ENCODE measurements at places on chromosomes 12 and 14.

GRCh38 chr14:24171422-24172260 lies at the start of gene REC8:
Gene REC8 (plus strand): TSS chr14:24172080. CDS start chr14:24172553, 473 bp downstream.
- no peak for DNase-seq

DNA sequence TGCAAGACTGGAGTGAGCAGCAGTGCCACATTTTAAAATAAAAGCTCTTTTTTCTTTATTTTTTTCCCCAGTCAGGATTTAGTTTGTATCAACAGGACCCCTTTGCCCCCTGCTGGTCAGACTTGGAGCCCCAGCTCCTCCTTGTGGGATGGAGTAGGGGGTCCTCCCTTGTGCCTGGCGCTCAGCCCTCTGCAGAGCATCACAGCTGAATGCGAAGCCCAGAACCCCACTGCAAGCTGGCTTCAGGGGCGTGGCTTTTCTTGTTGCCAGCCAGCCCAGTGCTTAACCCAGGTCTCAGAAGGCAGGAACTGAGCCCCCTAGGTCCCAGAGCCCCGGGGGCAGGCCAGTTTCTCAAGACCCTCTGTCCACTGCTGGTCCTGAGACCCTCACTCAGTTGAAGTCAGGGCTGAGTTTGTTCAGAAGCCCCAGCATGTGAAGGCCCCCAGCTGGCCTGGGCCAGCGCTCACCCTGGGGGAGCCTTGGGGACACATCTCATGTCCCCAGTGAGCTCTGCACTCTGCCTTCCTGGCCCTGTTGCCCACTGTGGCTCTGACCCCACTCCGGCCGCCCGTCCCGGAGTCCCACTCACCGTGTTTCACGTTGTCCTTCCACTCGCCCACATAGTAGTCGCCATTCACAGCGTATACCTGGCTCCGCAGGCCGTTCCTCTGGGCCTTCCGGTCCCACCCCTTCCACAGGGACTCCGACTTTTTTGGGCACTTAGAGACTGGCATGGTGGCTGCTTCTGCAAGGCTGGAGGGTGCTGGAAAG lies 519 bp downstream of the MORN3 start:
- no peak for DNase-seq

DNA sequence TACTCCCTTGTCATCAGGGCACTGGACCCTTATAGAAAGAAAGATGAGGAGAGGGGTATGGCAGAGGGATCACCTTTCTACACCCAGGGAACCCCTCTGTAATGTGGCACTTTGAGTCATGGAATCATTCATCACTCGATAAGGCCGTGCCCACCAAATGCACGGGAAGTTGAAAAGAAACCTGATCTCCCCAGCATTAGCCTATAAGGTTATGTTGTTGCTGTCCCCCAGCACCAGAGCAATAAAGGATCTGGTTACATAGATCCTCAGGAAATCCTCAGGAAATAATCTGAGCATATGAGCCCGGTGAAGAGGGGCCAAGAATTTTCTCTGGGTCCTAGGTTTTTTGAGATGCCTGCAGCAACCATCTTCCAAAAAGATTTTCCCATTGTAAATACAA lies 148.8 kb upstream of the CRY1 start:
- no peak for DNase-seq

DNA sequence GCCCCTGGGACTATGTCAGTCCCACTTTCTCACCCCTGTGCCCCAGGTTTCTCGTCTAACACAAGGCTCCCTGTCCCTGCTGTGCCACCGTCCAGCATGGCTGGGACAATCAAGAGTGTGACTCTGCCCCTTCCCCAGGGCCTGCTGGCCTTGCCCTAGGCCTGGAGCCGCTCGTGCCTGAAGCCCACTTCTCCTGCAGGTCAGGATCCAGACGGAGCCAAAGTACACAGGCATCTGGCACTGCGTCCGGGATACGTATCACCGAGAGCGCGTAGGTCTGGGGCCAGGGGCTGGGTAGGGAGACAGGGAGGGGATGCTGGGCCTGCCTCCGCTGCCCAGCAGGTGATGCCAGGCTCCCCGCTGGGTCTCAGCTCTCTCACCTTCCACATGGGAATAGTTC lies 2.8 kb downstream of the SLC25A47 start:
- no peak for DNase-seq

DNA sequence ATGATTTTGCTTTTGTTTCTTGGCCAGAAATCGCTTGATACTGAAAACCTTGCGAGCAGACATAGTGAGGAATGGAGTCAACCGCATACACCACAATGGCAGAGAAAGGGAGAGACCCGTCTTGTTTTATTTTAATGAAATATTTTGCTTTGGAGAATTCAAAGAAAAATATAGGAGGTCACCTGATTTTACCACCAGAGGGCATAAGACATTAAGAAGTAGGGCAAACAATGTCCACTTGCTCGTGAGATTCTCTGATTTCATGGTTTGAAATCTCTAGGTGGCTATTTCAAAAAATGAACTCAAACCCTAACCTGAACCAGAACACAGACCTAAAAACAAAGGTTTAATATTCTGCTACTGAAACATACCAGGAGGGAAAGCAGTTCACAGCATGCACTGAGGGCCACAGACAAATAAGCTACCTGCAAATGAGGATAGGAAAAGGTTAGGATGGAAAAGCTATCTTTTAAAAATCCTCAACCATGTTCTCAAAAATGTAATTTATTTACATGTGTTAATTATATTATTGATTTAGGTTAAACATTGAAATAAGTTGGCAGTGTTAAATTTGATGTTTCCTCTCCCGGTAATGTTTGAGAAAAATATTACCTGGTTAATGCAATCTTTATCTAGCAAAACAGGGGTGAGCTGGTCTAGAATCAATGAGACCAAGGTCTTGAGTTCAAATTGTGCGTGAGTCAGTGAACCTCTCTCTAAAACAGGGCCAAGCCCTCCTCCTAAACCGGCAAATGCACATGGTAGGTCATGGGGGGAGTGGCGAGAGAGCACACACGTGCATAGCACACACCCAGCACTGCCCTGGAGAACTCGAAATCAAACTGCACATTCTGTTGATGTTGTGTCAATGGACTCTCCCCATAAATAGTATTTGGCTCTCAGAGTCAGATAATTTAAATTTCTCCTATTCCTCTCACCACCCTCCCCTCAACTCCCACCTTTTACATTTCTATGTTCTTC lies 12.5 kb downstream of the IFNG-AS1 start:
- DNase-seq = no peak

GRCh38 chr14:37637341-37637740 lies 41.9 kb downstream of the TTC6 start:
- DNase-seq = no peak

- DNase-seq = no peak
These were observed 12.1 kb upstream of the LRP6 start for GRCh38 chr12:12278899-12279298.
